ENCODE measurements at places on chromosomes 12 and 14.
A peak's percentile ranks its signal among the peaks of the same experiment; 100 is the strongest.

DNA sequence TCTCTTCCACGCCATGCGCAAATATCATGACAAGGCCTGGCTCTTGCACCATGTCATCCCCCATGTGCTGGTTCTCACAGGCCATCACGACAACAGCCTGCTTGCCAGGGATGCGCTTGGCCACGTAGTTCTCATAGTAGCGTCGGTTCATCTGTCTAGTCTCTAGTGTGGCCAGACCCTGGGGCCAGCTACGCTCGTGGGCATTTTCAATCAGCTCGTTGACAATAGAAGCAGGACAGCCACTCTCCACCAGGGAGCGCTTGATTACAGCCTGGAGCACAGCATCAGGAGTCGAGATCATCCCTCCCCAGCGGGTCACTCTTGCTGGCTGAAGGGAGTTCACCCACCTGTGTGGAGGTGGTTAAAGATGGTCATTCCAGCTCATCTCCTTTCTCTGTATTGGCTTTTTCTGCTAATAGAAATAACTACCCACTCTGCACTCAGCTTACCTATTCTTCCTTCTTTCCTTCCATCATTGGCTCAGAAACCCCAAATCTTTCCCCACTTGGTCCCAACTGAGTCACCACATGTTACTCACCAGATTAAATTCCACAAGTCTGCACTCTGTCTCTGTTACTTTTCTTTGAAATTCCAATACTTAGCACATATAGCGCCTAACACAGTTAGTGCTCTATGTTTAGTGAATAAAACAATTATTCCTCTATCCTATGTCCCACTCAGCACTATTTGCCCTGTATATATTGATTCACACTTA, 15.1 kb downstream of the RNF41 start:
- no peak for DNase-seq

DNA sequence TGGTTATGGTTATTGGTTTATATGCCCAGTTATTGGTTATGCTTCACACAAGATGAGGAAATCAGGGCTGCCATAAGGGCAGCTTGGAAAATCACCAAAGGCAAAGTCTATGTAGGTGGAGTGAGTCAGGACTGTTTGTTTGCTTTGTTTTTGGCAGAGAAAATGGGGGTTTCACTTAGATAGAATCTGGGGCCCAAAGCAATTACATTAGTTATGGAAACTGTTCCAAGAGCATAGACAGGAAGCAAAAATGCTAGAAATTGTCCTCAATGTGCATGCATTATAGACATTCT, 2.2 kb downstream of the VAMP1 start:
- no peak for DNase-seq

DNA sequence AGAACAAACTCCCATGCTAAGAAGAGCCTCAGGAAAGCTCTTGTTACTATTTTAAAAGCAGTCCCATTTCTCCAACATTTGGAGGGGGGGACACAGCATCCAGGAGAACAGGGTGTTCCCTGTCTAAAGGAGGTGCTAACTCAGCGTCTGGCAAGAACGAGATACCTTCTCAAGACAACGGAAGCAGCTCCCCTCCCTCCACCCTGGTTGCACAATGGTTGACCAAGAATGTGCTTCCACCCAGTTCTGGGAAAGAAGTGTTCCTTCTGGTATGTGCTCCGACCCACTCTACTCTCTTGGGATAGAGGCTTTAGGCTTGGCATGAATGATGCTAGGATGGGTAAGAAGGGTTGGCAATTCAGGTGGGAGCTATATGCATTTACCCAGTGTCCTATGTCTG, 1.5 kb upstream of the KRT6A start:
- no peak for DNase-seq

- no peak for DNase-seq
Measured at GRCh38 chr12:1662761-1663439, 28.0 kb upstream of the ADIPOR2 start.

DNA sequence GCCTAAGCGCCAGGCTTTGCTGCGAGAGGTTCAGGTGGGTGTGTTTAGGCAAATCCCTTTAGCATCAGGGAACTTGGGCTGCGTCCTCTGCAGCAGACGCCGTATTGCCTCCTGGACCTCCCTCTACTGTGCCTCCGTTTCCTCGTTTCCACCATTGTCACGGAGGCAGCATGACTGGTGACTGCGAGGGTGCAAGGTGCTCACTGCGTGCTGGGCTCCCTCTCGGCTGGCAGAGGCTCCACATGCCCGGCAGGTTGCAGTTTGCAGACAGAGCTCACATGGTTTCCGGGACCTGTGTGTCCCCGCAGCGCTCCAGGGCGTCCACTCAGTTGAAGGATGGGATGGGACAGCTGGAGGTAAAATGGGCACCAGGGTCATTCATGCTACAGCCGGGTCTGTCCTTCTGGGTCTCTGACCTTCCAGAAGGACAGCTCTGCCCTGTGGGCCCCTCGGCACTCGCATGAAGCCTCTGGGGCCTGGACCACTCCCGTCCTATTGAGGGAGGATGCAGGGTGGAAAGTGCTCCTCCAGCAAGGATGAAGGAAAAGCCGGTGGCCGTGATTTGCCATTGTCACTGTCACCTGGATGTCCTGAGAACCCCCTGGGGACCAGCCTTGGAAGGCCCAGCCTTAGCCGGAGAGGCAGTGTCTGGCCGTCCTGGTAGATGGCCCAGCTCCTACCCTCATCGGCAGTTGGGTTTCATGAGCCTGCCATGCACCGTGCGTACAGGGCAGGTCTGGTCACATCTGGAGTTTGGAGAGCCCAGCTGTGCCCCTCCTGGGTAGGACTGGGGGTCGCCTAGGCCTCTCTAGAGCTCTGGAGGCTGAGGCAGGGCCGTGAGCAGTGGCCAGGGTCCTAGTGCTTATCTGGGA, 146.5 kb downstream of the KIF26A start:
- DNase-seq = no peak

- DNase-seq = no peak
Measured at GRCh38 chr14:55075628-55076175, 24.3 kb downstream of the MAPK1IP1L start.

- DNase-seq = no peak
Measured at GRCh38 chr12:48917857-48918537, 7.3 kb downstream of the FKBP11 start.

DNA sequence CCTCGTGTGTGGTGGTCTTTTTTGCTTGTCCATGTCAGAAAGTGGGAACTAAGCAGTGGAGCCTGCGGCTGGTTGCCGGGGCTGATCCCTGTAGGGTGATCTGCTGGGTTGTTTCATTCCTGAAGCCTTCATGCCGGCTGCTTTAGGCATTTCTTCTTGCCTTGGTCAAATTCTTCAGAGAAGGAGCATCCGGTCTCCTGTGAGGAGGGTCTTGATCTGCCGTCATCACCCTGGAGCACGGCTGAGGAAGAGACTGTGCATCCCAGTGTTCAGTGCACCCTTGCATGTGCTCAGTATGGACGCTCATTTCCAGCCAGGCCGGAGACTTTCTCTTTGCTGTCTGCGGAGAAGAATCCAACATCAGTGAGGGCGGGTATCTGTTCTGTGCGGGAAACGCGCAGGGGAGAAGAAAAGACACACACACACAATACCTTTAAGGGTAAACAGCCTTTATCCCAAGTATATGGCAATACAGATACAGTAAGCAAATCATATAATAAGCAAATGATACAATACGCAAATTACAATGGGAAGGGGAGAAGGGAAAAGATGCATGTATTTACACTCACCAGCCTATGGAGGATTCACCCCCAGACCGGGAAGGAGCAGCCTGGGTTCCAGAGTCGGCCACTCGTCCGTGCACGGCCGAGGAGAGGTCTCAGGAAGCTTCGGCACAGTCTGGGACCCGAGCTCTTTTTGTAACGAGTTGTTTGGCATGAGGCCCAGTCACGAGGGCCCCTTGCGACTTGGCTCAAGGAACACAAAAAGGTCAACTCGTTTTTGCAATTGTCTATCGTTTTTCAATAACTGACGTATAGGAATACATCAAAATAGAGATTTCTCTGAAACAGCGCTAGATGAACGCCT, 1366.8 kb upstream of the TMEM132C start:
- no peak for DNase-seq

DNA sequence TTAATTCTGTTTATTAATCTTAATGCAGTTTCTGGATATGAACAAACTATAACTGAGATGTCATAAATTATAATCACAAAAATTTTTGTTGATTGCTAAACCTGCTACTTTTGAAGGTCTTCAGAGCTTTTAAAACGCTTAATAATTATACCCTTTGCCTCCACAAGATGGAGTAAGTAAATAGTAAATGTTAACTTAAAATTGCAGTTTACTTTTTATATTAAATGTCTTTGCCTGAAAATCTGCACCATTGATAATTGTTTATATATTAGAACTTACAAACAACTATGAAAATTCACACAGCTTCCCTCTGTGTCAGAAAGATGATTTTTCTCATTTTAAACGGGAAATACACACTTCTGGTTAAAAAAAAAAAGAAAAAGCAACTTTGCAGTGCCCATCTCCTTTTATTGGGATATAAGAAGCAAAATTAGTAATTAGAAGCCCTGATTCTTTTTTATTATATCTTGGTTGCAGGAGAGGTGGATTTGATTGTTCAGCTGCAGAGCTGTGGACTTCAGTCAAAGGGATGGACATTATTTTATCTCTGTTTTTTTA, 35.6 kb downstream of the SCFD1 start:
- DNase-seq = no peak

GRCh38 chr12:28689398-28690175, 459.5 kb upstream of the FAR2 start:
- no peak for DNase-seq

GRCh38 chr14:58832095-58832521, 194.3 kb downstream of the DACT1 start:
- DNase-seq = no peak

- no peak for DNase-seq
Measured at GRCh38 chr14:24673059-24673458, 39.1 kb upstream of the GZMB start.

DNA sequence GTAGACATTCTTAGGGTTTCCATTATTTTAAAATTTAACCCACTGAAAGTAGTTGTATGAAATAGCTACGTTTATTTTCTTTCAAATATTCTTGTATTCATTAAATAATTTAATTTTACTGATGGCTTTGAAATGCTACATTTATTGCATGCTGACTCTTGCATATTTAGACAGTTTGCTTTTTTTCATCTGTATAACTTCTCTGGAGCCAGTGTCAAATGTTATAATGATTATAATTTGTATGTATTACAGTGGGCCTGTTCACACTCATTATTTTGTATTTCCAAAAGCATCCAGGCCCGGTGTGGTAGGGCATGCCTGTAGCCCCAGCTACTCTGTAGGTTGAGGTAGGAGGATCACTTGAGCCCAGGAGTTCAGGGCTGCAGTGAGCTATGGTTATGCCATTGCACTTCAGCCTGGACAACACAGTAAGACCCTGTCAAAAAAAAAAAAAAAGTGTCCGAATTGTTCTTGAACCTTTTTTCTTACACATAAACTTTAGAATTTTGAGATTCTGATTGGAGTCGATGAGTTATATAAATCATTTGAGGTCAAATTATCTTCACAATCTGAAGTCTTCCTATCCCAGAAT, 905 bp downstream of the ZNF84 start:
- DNase-seq = no peak

GRCh38 chr12:123056709-123057108, 76.2 kb downstream of the ARL6IP4 start:
- no peak for DNase-seq

DNA sequence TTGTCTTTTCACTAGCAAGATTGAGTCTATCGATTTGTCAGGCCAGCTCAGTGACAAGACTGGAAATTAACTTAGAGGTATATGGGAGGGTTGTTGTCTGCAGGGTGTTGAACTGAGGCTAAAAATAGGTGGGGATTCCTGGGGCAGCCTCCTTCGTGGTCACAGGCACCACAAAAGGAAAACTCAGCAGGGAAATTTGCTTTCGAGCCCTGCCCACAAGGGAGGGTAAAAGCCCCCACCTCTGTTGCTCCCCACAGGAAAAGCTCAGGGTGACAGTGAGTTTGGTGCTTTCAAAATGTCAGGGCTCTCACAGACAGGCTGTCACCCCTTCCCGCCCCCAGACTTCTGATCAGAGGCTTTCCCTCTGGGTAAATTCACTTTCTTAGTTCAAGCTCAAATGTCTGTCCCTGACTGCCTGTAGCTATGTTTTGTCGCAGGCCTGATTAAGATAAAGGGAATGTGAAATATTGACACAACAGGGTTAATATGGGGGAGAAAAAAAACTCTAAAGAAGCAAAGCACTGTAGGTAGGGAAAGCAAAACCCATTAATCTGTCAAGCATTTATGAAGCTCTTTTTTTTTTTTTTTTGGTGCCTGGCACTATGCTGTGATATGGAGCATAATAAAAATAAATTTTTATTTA, 11.7 kb upstream of the NFKBIA start:
- DNase-seq = no peak

- peak; percentile 38 for DNase-seq
Measured at GRCh38 chr12:20264608-20265114, 103.7 kb upstream of the PDE3A start.

GRCh38 chr14:38127356-38127755, 80.3 kb upstream of the SSTR1 start:
- DNase-seq = no peak

DNA sequence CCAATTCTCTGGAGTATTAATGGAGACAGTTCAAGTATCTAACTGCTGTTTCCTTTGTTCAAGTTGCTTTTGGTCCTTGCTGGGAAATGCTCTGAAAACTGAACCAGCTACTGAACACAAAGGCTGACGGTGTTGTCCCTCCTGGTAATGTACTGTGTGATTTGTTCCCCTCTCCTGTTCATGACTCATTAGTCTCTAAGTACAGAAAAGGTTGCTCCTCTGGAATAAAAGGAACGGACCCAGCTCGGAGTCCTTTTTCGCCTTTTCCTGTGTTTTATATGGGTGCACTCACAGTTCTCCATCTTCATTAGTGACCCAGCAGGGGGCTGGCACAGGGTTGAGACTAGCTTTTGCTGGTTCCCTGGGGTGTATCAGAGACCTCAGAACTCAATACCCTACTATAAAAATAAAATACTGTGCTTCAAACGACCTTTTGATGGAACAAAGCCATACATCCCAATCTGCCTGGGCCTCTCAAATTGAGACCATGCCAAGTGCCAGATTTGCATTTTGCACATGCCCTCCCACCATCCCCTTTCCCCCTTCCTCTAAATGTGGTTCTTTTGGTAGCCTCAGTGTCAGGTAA, 269.7 kb downstream of the RAD51B start:
- peak; percentile 66 for DNase-seq
